ENCODE measurements at places on chromosomes 1 and 21. TPM values are rescaled to one million over a fixed set of nuclear protein-coding genes. Genes with fewer than 3 reads are reported as not detected.

S100A5 gene
- total RNA-seq, result not detected

CDC42BPA gene
- total RNA-seq, result 54.6 TPM

MATN1 gene
- not detected for total RNA-seq

PALMD gene
- total RNA-seq, result 125 TPM

ARHGEF10L gene
- total RNA-seq, result 90.5 TPM

NASP gene
- total RNA-seq, result 79.3 TPM

BMP8B gene
- total RNA-seq, result 2.0 TPM

PRAMEF14 gene
- not detected for total RNA-seq
